ENCODE measurements at places on chromosomes 5 and 9. TPM values are rescaled to one million over a fixed set of nuclear protein-coding genes. Genes with fewer than 3 reads are reported as not detected.

Gene RMI1
- polyA plus RNA-seq = 1.7 TPM

Gene FAM114A2
- polyA plus RNA-seq = 11.6 TPM

Gene P4HA2
- 39.9 TPM for polyA plus RNA-seq

Gene WNK2
- 1.3 TPM for polyA plus RNA-seq

Gene MUSK
- 0.06 TPM for polyA plus RNA-seq

Gene SMIM3
- 31.7 TPM for polyA plus RNA-seq

Gene NUP155
- 2.0 TPM for polyA plus RNA-seq

Gene CNTNAP3B
- polyA plus RNA-seq = 8.7 TPM

Gene ECSCR
- polyA plus RNA-seq = 80.6 TPM

Gene ORM2
- polyA plus RNA-seq = 3.8 TPM

Gene NEUROG1
- not detected for polyA plus RNA-seq

Gene TJP2
- 113 TPM for polyA plus RNA-seq

Gene FSTL4
- polyA plus RNA-seq = 0.11 TPM

Gene TRMT10B
- polyA plus RNA-seq = 5.6 TPM

Gene TAF11L5
- polyA plus RNA-seq = not detected

Gene PRUNE2
- 3.5 TPM for polyA plus RNA-seq

Gene LRRC14B
- not detected for polyA plus RNA-seq

Gene TSSK1B
- not detected for polyA plus RNA-seq

Gene HAVCR2
- 1.2 TPM for polyA plus RNA-seq

Gene NSG2
- polyA plus RNA-seq = 0.13 TPM

Gene PDE6A
- not detected for polyA plus RNA-seq

Gene C6
- polyA plus RNA-seq = 10.2 TPM

Gene SHC3
- polyA plus RNA-seq = 0.13 TPM

Gene ARHGAP26
- 2.3 TPM for polyA plus RNA-seq

Gene SEMA6A
- 6.0 TPM for polyA plus RNA-seq

Gene PRLR
- 0.61 TPM for polyA plus RNA-seq

Gene SLC45A2
- polyA plus RNA-seq = not detected

Gene PCDHB15
- 0.79 TPM for polyA plus RNA-seq

Gene RABEPK
- polyA plus RNA-seq = 13.7 TPM

Gene CAPSL
- polyA plus RNA-seq = not detected

Gene RBM27
- polyA plus RNA-seq = 3.0 TPM

Gene HTR1A
- not detected for polyA plus RNA-seq

All from adipose tissue (tissue), 3 donors.